Activated CD8-positive, alpha-beta T cell treated with anti-CD3 and anti-CD28 coated beads for 36 hours (primary cell): ENCODE measurements at places on chromosomes 11 and 22.

DNA sequence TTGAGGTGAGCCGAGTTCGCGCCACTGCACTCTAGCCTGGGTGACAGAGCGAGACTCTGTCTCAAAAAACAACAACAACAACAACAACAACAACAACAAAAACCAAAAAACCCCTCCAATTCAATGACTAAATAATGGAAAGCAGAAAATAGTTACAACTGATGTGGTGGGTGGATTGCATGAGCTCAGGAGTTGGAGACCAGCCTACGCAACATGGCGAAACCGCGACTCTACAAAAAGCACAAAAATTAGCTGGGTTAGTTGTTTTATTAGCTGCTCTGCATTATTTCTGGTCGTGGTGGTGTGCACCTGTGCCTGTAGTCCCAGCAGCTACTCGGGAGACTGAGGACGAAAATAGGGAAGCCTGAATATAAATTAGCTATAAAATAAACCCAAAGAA is 2.6 kb upstream of the PATL1 start:
- DNase-seq: no peak

- DNase-seq: no peak
Observed at GRCh38 chr11:66107600-66108510, 37.8 kb downstream of the PACS1 start.

DNA sequence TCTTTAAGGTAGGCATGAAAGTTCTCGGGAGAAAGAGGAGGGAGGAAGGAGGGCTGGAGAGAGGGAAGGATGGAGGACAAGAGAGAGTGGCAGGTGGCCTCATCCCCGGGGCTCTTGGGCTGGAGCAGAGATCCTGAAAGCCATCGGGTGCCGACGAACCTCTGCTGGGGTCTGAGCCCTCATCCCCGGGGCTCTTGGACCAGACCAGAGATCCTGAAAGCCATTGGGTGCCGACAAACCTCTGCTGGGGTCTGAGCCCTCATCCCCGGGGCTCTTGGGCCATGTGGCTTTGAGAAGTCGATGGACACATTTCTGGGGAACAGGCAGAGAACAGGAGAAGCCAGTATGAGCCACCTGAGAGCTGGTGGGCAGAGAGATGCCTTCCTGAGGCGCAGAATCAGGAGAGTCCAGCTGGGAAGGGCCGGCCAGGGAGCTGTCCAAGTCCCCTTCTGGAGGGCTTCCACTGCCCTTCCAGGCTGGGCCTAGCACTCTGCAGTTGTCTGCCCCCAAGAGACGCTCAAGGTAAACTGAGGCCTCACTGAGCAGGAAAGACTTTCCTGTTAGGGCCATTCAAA is 1398.1 kb downstream of the BRD1 start:
- DNase-seq: no peak

DNA sequence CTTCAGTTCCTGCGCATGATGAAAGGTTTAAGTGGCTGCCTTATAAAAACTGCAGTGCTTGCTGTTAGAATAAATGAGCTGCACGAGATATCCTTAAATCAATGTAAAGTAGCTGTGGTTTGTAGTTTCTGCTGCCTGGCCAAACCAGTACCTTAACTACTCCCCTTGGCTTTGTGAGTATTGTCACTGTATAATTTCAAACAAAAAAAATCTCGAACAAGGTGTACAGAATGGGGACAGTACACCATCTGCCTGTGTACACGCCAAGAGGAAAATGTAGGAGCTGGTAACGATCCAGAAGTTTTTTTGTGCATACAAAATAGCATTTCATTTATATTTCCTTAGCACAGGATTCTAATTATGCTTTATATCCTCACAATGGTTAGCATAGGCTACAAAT is 20.6 kb upstream of the NDUFC2 start:
- no peak for DNase-seq

DNA sequence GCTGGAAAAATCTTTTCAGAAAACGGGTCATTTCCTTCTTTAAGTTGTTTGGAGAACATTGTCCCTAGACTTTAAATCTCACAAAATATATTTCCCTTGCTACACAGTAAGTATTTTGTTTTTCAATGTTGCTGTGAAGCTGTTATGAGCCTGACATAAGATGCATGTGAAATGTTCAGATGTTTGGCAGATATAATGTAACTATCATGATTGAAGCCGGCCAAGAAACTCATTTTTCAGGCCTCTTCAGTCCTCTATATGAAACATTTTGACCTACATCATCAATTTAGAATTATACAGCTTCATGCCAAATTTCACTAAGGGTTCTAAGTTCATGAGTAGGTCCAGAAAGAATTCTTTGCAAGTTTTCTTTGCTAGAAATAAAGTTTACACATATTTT is 133.8 kb downstream of the JRKL start:
- no peak for DNase-seq

DNA sequence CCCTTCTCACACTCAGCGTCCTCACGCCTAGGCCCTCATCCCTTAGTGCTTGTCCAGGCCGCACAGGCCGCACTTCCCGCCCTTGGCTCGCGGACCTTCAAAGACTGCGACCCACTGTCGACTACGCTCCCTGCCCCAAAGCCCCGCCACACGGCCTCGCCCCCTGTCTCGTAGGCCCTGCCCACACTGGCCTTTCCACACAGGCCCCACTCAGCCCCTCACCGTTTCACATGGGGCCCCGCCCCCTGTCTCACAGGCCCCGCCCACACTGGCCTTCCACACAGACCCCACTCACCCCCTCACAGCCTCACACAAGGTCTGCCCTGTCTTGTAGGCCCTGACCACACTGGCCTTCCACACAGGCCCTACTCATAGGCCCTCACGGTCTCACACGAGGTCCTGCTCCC is 11.0 kb downstream of the NRXN2 start:
- DNase-seq: no peak

DNA sequence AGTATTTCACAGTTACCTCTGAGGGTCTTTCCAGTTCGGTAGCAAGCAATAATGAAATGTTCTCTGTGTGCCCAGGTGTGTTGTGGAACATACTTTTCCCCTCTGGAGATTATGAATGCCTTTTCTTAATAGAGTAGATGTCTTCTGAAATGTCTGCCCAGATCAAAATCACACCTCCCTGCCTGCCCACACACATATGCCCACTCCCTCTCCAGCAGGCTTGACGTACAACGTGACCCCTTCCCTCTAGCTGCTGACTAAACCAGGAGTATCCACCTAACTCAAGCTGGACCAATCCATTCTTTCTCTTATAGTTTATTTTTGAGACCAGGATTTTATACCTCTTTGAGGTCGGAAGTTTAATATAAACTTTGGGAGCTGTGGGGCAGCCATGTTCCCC is 48.7 kb downstream of the ME3 start:
- DNase-seq: no peak

DNA sequence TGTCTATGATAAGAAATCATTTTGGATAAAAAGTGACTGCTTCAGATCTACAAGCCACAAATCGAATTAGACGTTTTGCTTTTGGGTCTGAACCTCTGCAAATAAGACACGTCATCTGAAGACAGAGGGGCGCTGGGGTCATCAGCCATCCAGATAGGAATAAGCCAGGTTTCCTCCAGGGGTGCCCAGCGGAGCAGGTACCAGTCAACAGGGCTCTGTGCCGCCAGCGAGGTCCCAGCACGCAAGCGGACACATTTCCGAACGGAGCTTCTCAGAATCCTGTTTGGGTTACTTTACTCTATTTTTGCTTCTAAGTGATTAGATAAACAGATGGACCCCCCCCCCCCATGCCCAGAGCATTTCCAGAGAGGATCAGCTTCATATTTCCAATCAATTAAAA is 873.8 kb downstream of the BRD1 start:
- DNase-seq: no peak

DNA sequence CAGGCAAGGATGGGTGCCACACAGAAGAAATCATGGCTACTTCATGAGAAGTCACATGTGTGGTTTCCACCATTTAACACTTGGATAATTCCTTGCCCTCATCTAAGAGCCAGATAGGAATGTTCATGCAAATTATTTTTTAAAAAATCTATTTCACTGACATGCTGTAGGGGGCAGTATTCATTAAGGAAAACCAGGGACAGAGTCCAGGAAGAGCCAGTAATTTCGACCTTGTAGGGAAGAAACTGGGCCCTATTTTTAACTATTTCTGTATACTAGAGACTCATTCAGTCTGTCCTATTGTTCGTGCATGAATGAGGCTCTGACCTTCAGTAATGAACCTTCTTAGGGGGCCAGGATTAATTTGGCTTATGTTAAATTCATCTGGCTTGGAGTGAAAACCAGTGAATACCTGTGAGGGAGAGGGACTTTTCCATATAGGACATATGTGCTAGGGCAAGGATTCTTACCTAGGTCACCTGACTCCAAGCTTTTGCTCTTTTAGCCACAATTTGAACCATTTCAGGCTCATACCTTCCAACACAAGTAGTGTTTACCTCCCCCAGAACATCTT is 192.7 kb downstream of the NAV2 start:
- DNase-seq: no peak

GRCh38 chr11:11263238-11264005 is 89.6 kb downstream of the CSNK2A3 start:
- DNase-seq: no peak

DNA sequence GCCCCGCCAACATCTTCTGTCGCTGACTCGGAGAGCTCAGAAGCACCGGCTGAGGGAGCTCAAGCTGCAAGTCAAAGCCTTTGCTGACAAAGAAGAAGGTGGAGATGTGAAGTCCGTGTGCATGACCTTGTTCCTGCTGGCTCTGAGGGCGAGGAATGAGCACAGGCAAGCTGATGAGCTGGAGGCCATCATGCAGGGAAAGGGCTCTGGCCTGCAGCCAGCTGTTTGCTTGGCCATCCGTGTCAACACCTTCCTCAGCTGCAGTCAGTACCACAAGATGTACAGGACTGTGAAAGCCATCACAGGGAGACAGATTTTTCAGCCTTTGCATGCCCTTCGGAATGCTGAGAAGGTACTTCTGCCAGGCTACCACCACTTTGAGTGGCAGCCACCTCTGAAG is 6.7 kb downstream of the RAG1 start:
- no peak for DNase-seq

DNA sequence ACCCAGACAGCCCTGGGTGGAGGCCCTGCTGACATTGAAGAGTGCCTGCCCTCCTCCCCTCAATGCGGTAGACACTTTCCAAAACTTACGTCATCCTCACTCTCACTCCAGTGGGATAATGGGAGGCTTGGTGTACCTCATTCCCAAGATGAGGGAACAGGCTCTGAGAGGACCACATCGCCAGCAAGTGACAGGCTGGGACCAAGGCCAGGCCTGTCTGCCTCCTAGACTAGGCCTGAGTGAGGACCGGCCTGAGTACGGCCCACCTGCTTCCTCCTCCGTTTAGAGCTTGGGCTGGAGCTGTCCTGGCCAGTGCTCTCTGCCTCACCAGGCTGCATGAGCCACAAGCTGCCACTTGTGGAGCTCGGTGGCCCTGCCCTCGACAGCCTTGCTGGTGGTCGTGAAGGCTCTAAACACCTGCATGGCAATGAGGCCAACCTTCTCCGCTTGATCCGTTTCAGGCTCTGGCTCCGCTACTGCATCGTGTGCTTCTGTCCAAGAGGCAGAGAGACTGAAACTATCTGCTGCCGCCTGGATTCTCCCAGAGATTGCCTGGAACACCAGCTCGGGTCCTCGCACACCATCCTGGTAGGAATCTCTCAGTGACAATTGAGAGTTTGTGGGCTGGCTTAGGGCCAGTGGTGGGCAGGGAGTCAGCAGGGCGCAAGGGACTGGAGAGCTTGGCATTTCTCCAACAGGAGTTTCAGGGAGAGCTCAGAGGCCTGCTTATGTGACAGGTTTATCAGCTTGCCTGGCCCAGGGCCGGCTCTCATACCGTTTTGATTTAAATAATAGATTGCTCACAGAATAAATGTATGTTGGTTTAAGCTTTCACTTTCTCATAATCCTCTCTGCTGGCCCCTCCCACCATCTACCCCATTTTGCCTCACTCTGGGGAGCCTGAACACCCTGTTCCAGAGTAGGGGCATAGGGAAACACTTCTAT is 9.4 kb downstream of the LRRC75B start:
- no peak for DNase-seq
